ENCODE measurements at places on chromosomes 16 and 17. TPM values are rescaled to one million over a fixed set of nuclear protein-coding genes. Genes with fewer than 3 reads are reported as not detected.

- no peak for DNase-seq
Measured at GRCh38 chr16:67246756-67247191, 507 bp downstream of the FHOD1 start.

DNA sequence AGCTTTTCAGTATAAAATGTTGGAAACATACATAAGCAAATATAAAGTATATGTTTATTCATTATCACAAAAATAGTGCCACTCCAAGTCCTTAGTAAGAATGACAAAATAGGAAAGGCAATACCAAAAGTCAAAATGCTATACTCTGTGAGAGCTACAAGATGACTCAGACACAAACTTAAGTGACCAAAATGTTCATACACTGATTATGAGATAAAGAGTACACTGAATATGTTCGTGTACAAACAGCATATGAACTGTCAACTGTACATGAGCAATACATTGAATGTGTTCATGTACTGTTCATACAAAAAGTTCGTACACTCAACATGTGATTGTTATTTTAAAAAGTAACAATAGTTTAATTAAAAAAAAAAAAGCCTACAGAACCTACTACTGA, 103.3 kb downstream of the CA4 start:
- no peak for DNase-seq

- no peak for DNase-seq
Measured at GRCh38 chr17:13590441-13590840, 11.3 kb downstream of the HS3ST3A1 start.

DNA sequence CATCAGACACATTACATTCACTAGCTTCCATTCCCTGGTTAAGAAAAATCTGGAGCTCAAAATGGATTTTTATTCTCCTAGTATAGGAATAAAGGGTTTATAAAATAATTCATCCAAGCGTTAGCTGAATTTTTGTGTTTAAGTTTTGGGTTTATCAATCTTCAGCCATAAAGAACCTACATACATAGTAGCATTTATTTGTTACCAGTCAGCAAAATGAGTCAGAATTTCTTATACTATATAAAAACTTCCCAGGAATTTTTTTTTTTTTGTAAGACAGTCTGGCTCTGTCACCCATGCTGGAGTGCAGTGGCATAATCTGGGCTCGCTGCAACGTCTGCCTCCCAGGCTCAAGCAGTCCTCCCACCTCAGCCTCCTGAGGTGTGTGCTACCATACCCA, 40.2 kb upstream of the SLC12A3 start:
- no peak for DNase-seq

The KRT13 gene
- polyA plus RNA-seq = not detected

The SLC6A2 gene
- not detected for polyA plus RNA-seq
